ENCODE measurements at places on chromosomes 7 and 10.

- no peak for DNase-seq
Observed at GRCh38 chr7:135174941-135175340, 4.4 kb upstream of the CYREN start.

DNA sequence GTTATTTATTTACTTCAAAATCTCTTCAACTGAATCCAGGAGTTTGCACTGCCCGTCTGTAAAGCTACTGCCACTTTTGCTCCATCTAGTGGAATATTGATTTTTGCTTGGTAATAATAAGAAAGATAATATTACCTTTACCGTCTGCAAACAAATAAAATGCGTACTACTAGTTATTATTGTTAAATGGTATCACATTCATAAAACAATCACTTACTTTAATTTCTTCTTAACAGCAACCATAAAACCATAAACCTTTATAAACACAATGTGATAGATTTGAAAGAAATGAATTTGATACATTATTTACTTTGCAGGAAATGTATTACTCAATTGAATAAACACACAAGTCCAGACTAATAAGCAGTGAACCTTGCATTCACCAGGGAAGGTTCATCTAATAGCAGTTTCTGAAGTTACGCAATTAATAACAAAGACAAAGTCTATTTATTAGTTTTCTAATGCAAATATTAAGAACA lies 6.4 kb downstream of the AGMO start:
- DNase-seq = peak; percentile 12

- DNase-seq = no peak
Observed at GRCh38 chr10:6518791-6519429, 61.2 kb downstream of the PRKCQ start.

DNA sequence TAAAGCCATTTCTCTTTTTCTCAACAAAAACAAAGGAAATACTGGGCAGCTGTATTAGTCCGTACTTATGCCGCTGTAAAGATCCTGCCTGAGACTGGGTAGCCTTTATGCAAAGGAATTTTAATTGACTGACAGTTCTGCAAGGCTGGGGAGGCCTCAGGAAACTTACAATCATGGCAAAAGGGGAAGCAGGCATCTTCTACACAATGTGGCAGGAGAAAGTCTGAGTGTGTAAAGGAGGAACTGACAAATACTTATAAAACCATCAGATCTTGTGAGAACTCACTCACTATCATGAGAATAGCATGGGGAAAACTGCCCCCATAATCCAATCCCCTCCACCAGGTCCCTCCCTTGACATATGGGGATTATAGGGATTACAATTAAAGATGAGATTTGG lies 264.3 kb downstream of the SEMA3A start:
- no peak for DNase-seq
